ENCODE measurements at places on chromosomes 11 and 22.

DNA sequence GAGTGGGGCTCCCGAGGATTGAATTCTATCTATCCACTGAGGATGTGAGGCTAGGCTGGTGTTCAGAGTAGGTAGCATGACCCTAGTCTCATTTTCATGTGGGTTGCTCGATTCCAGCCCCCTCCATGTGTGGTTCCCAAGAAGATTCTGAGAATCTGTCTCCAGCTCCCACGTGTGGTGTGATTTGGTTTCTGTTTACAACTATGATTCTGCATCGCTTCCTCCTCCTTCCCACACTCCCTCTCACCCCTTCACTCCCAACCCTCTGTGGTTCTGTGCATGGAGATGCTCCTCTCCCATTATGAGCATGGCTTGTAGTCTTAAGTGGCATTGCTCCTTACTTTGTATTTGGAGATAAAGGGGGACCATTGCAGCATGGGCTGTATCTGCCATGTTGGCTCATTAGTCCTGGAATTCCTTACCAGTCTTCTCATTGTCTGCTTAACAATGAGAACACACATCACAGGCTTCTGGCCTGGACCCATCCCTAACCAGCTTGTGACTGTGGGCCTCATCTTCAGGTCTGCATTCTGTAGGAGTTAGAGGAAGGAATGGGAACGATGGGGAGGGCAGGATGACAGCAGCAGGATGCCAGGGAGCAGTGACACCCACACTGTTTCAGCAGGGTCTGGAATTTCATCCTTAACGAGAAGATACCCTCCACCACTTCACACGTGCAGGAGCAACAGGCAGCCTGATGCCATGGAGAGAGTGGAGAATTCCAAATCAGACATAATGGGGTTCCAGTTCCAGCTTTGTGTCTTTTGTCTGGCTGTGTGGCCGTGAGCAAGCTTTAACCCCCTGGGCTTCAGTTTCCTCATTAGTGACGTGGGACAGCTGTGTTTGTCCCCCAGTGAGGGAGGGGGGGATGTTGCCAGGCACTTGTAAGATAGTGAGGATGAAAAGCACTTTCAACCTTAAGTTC is 86.0 kb downstream of the CCDC81 start:
- no peak for DNase-seq

GRCh38 chr22:44869196-44869595 is 116.8 kb downstream of the ARHGAP8 start:
- DNase-seq = no peak

GRCh38 chr22:44024288-44024921 is at the start of gene PARVB:
Gene PARVB, plus strand, starts transcription at chr22:44024302. Its CDS starts 38 bp downstream, at chr22:44024340.
- DNase-seq = no peak

DNA sequence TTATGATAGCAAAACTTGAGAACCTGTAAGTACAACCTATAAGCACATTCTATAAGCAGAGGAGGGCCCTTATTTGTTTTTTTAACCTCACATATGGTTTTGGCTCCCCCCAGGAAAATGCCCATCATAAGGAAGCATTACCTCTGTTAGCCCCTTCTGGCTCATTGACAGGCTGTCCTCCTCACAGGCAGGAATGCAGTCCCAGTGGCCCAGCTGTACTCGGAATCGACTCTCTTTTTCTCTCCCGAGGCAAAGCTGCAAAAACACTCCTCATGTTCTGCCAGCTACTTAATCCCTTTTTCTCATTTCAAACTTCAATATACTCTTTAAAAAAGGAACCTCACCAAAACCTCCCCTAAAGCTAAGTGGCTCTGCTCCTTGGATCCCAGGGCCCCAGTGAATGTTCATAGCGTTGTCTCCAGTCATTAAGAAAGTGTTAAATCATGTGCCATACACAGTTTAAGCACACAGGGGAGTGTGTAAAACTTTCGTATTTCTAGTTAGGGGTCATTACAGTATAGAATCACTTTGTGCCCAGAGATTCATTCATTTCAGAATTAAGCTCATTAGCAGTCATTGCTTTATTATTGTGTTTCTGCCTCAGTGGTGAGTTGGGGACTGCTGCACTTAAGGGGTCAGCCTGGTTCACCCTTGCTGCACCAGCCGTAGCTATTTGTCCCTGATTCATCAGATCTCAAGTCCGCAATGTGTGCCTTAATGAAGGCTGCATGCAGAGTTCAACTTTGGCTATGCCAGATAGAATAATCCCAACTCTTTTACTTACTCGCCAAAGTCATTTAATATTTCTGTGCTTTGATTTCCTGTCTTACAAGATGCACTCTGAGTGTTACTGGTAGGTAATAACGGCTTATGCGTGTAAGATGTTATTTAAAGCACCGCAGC is 57.6 kb downstream of the JRKL start:
- DNase-seq = no peak

- no peak for DNase-seq
Measured at GRCh38 chr22:37218399-37218770, 6.1 kb upstream of the SSTR3 start.
